Naive thymus-derived CD8-positive, alpha-beta T cell (primary cell): ENCODE measurements at places on chromosomes 11 and 22. TPM values are rescaled to one million over a fixed set of nuclear protein-coding genes. Genes with fewer than 3 reads are reported as not detected.

GRCh38 chr11:62489204-62489603 lies 57.4 kb downstream of the AHNAK start:
- DNase-seq = no peak

DNA sequence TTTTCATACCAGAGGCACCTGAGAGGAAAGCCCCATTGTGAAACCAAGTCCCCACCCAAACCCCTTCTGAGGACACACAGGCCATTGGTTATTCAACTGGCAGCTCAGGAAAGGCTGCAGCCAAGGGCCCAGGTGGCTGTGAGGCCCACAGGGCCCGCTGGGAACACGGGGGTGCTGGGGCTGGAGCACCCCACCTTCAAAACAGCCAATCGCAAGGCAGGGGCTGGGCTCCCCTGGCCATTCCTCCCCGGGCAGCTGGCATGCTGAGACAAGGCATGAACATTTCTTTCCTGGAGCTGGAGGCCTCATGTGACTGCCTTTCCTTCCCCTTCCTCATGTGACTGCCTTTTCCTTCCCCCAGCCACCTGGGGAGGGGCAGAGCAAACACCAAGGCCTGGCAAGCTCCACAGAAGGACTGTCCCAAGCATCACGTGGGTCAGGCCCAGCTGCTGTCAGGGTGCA lies 76.9 kb downstream of the PIWIL3 start:
- no peak for DNase-seq

DNA sequence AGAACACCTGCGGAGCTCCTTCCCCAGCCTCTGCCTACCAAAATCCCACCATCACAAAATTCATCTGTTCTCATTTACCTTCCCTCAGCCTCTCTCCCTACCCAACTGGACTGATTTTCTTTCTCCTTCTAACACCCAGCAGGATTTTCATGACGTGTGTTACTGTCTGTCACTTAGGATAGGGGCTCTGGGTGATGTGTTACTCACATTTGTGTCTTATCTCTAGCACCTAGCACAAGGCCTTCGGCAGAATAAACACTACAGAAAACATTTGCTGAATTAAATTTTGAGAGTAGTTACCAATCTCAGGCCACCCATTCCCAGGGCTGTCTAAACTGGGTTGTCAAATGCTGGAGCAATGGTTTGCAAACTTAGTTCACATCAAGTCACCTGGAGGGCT lies 88.0 kb downstream of the NTM start:
- DNase-seq = no peak

- no peak for DNase-seq
Measured at GRCh38 chr22:27985323-27986275, 66.5 kb upstream of the PITPNB start.

DNA sequence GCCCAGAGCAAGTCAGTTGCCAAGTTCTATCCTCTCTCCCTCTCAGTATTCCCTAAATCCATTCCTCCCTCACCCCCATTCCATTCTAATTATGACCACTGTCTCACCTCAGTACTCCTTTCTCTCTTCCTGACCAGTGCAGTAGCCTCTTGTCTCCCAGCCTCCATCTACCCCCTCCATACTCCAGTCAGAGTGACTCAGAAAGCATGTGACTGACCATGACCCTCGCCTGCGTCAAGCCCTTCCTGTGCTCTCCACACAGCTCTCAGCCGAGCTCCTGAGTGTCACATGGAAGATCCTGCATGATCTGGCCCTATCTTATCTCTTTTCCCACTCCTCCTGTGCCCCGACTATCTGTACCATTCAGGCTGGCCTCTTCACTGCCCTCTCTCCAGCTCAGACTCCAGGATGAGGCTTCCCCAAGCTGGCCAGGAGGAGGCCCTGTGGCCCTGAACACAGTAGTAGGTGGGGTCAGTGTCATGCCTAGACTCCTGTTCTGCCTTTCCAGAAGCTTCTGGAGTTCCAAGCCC lies 42.6 kb downstream of the NEU3 start:
- no peak for DNase-seq

GRCh38 chr11:109423466-109424190 lies 1.6 kb downstream of the C11orf87 start:
- DNase-seq = no peak

DNA sequence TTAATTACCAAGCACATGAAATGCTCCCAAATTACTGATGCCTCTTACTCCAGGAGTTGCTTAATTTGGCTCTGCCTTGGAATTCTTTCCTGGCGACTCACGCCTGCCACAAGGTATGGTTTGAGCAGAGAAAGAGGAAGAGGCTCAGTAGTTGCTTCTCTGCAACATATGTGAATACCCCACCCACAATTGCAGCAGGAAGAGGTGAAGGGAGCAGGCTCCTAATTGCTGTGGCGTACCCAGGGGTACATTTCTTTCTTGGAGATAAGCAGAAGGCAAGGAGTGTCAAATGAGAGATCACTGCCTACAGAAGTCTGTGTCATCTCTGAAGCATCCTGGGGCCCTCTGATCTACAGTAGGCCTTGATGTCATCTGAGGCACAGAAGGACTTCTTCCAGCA lies 10.6 kb upstream of the NNMT start:
- DNase-seq = no peak

DNA sequence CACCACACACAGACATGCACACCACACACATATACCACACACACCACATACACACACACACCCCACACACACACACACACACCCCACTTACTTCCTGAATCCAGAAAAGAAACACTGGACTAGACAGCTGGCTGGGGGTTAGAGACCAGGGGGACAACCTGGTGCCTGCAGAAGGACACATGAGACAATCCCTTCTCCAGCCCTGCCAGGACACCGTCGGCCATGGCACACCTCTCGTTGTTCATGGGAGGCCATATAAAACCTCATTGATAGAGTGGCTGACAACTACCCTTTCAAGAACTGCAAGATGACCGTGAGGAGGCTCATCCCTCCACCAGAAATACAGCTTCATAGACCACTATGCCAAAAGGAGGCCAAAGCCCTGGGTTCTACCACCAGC lies 54.3 kb downstream of the IGSF9B start:
- no peak for DNase-seq

GRCh38 chr11:66388780-66389386 lies 17.3 kb upstream of the SLC29A2 start:
- DNase-seq = peak; percentile 89

DNA sequence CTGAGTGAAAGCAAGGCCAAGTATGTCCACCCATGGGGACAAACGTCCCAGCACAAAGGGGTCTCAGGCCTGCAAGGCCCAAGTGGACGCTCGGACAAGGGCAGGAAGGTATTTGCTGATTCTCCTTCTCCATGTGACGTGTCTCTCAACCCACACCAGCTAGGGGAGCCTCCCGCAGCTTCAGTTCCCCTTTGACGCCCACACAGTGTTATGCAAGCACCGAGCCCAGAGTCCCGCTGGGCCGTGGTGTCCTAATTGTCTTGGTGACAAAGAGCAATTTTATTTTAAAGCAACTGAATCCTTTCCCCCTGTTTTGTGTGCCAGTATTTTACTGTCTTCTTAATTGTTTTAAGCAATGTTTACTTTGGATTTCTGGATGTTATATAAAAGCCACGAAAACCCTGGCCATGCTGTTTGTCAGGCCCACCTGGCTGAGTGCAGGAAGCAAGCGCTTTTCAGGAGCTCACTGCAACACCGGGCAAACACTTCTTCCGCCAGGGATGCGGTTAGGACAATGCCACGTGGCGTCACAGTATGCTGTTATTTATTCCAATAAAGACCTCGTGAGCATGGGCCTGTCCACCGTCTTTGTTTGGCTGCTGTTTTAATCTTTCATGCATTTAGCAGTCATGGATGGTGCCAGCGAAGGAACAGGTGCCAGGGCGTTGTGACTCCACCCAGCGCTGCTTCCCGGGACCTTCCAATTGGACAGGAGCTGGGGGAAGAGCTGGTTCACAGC lies 8.2 kb upstream of the PARVG start:
- DNase-seq = no peak

GRCh38 chr11:88590361-88590760 lies 252.8 kb upstream of the CTSC start:
- DNase-seq = no peak

- DNase-seq = no peak
Measured at GRCh38 chr22:27405672-27406388, 395.7 kb downstream of the MN1 start.

GRCh38 chr22:27252282-27253049 lies 549.1 kb downstream of the MN1 start:
- no peak for DNase-seq

- DNase-seq = no peak
Measured at GRCh38 chr11:120324932-120325810, at the start of gene TLCD5. Gene TLCD5, plus strand, starts transcription at chr11:120325299. Its CDS starts 2,143 bp downstream, at chr11:120327442.

DNA sequence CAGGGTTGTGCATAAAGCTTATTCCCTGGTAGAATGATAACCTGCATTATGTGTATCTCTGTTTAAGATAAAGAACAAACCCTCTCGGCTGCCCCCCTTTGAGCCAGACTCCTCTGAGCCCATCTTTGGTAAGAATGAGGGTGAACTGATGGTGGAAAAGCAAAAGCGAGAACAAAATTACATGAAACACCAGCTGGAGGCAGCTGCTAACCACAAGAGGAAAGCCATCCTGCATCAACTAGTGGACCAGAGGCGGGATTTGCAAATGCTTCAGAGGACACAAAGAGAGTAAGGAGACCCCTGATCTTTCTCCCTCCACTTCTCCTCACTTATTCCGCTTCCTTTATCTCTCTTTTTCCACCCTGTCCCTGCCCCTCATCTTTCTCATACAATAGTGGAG lies 40.3 kb downstream of the CCDC81 start:
- no peak for DNase-seq

- DNase-seq = no peak
Measured at GRCh38 chr22:46878191-46878948, 115.9 kb downstream of the TBC1D22A start.

DNA sequence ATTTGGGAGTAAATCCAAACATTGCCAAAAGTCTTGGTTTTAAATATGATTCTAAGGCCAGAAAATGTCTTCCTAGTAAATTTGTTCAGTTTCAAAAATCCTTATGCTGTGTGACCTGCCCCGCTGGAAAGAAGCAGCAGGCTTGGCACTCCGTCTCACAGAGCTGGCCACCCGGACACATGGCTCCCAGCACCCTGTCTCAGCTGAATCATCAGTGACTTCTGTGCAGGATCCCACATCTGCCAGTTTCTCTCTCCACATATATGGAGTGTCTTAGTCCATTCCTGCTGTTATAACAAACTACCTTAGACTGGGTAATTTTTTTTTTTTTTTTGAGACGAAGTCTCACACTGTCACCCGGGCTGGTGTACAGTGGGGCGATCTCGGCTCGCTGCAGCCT lies 356.7 kb downstream of the TBC1D22A start:
- DNase-seq = no peak

DNA sequence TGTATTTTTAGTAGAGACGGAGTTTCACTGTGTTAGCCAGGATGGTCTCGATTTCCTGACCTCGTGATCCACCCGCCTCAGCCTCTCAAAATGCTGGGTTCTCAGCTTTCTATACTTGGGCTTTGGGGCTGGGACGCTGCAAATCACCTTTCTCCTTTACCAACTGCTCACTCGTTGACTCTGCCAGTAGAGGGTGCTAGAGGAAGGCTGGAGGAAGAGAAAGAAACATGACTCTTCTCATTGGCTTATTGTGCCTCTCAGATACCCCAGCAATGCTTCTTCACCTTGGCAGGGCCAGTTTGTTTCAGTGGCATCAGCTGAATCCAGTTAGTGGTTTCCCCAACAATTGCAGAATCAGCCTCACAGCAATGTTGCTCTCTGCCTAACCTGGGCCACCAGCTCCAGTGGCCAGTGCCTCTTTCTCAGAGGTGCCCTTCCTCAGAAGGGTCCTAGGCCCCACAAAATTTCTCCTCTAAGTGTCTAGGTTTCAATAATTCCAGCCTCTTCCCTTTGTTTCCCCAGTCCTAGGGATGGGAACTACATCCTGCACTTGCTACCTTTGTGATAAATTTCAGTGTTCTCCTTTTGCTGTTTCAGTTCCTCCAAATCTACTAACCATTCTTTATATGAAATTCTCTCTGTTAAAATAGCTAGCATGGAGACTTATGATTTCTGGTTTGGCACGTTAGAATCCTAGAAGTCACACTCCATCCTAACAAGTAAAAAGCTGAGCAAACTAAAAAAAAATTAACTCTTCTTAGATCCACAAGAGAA lies 71.5 kb upstream of the VSTM5 start:
- DNase-seq = no peak

DNA sequence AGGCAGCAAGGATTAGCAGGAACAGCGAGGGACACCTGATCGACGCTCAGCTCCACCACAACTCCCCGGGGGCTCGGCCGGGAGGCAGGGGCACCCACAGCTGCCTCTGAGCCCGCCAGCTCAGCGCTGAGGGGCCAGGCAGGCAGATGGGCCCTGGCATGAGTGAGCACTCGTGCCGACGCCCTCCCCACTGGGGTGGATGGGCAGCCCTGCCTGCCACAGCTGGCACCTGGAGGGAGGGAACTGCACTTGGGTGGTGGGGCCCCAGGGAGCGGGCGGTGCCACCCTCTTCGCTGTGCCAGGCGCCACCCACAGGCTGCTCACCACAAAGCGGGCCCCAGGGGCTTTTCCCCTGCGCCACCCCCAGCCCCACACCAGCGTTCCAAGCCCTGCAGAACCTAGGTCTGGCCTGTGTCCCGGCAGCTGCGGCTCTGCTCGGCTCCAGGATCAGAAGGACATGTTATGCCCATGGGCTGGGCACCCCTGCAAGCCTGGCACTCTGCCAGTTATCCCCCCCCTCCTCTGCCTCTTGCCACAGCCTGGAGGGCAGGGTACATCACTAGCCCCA lies 28.8 kb downstream of the WNT7B start:
- no peak for DNase-seq

DNA sequence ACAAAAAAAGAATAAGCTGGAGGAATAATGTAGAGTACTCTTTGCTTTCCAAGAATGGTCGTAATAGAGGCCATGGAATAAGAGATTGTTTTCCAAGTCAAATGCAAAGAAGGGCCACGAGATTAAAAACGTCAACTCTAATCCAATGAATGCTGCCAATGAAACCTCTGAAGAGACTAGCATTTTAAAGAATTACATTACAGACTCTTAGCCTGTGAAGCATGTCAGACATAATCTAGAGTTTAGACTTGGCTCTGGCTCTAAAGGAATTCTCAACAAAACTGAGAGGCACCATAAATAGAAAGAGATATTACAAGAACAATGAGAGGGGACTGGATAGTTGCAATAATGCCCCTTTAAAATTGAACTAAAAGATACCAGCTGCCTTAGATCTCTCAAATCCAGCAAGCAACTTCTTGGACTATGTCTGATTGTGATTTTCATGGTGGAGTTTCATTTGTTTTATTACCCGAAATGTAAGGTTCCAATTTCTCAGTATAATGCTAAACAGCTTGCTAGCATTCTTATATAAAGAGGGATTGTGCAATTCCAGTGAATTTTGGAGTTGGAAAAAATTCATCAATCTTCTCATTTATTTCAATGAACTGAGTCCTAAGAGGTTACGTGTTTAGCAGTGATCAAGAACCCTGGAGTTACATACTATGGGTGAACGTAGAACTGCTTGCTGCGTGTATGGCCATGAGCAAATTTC lies 5.6 kb downstream of the ETS1 start:
- DNase-seq = no peak

The SCGB1A1 gene
- total RNA-seq = not detected

The SLC29A2 gene
- 12.9 TPM for total RNA-seq

The FOLR2 gene
- total RNA-seq = 1.0 TPM

The OR10A2 gene
- total RNA-seq = not detected

The CRYBB3 gene
- not detected for total RNA-seq

The BTG4 gene
- not detected for total RNA-seq

The VEGFB gene
- 59.7 TPM for total RNA-seq

The SLC5A12 gene
- not detected for total RNA-seq
